Mesendoderm (in vitro differentiated cells): ENCODE measurements at places on chromosomes 4 and X.

- no peak overlapping the region for H3K27ac ChIP-seq
- no peaks in the 10 kb centered on the region for H3K27me3 ChIP-seq
- H3K4me3 ChIP-seq: no peak overlapping the region
Measured at GRCh38 chr4:126445596-126445995, 1130.8 kb downstream of the FAT4 start.

DNA sequence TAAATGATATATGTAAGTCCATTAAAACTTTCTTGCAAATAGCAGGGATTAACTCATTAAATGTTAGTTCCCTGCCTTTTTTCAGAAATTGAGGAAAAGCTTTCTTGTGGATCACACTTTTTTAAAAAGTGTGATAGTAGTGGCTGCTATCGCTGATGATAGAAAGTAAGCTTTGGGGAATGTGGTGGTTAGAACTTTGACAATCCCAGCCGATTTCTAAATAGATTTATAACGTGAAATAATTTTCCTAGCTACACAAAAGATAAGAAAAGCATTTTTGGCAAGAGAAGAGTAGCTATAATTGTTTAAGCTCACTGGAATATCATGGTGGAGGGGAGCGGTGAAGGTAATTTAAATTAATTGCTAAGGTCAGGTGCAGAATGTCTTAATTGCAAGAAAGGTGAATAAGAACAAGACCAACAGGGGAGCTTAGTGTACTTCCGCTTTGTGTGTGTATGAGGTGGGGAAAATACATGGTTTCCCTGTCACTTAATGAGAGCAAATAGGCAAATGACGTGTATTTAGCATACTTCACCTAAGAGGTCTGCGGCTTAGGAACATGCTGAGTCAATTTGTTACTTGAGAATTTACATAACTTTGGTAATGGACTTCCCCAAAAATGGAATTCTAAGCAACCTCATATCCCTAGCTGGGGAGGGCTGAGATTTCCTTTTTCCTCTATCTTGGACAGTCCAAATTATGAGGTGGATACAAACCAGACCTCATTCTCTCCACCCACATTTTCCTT is 11.7 kb upstream of the IL21 start:
- H3K27me3 ChIP-seq: no peaks in the 10 kb centered on the region
- H3K27ac ChIP-seq: no peak overlapping the region
- H3K4me3 ChIP-seq: no peak overlapping the region
- no peak for DNase-seq

DNA sequence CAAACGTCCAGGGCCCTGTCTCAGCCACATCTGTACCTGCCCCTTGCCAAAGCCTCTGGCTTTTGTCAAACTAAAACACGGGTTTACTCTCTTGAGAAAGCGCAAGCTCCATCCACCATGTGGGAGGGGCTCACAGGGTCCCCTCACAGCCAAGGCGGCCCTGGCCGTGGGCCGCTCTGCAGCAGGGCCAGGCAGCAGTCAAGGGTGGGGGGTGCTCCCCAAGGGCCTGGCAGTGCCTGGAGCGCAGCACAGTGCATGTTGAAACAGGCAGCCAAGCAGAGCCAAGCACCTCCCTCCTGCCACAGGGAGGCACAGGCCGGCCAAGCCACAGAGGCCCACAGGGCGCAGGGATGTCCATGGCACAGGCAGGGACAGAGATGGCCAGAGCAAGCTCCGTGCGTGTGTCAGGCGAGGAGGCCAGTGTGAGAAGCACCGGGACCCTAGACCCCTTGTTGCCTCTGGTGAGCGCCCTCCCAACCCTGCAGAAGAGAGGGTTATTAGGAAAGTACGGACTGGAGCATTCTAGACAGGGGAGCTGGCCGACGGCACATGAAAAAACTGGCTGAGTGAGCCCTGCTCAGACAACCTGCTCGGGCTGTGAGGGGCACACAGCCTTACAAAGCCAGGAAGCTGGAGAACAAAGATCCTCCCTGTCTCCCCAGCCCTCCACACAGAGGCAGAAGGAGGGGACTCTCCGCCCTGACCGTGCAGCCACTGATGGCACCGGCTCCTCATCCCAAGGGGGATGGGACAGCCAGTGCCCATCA is 39.0 kb downstream of the FAM53A start:
- H3K27me3 ChIP-seq: no peaks in the 10 kb centered on the region
- no peak overlapping the region for H3K27ac ChIP-seq
- H3K36me3 ChIP-seq: no peaks in the 10 kb centered on the region
- H3K4me1 ChIP-seq: no peaks in the 10 kb centered on the region
- H3K4me3 ChIP-seq: no peak overlapping the region

DNA sequence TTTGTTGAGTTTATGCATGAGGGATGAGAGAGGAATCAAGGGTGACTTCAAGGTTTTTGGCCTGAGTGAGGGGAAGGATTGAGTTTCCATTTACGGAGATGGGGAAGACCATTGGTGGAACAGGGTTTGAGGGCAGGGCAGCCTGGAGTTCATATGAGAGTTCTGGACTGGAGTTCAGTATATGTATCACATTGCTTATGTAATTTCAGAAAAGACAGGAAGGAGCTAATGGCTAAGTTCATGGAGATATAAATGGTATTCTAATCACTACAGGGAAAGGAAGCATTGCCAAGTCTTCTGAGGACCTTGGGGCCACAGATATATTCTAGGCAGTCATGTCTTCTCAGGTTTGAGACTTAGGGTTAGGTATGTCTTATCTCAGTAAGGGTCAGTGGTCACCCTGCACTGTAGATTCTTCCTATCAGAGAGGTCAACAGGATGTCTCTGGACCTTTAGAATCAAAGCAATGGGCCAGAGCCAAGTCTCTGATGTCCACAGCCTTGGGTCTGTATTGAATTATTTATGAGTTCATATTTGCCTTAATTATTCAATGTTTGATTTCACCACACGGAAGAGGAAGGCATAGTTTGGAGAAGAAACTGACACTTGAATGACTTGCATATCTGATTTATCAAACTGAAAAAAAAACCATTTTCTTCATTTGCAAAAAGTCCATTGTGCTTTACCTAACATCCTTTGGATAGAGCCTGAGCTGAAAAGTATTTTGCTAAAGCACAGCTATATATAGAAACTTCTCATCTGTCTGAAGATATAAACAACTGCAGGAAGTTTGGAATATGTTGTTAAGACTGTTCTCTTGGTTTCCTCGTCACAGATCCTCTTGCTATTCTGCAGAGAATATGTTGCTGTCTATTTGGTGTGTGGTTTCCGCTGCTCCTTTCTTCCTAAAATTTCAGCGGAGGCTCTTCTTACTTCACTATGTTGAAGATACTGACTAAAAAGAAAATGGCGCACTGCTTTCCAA is 139.5 kb downstream of the PDGFRA start:
- no peak for DNase-seq
- no peaks in the 10 kb centered on the region for H3K36me3 ChIP-seq
- no peak overlapping the region for H3K4me3 ChIP-seq
- no peaks in the 10 kb centered on the region for H3K4me1 ChIP-seq
- no peak overlapping the region for H3K27ac ChIP-seq
- H3K27me3 ChIP-seq: no peaks in the 10 kb centered on the region

DNA sequence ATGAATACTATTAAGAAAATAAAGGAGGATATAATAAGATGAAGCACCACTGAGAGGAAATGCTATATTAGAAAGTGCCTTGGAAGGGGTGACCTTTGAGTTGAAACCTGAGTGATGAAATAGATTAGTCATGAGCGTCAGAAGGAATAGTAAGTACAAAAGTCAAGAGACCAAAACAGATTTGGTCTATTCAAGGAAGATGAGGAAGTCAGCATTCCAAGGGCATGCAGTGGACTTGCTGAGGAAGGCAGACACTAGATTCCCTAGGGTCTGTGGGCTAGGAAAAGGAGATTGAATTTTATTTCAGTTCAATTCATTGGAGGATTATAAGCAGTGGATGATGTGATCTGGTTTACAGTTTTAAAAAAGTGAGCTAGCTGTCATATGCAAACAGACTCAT is 73.0 kb upstream of the WDFY3 start:
- no peak overlapping the region for H3K4me3 ChIP-seq
- DNase-seq: no peak
- no peaks in the 10 kb centered on the region for H3K36me3 ChIP-seq
- H3K27ac ChIP-seq: no peak overlapping the region
- no peaks in the 10 kb centered on the region for H3K4me1 ChIP-seq

- DNase-seq: no peak
- H3K27ac ChIP-seq: no peak overlapping the region
- H3K27me3 ChIP-seq: no peaks in the 10 kb centered on the region
- H3K4me1 ChIP-seq: no peaks in the 10 kb centered on the region
- H3K4me3 ChIP-seq: no peak overlapping the region
Measured at GRCh38 chrX:7372825-7373525, 225.0 kb upstream of the PUDP start.
